ENCODE measurements at places on chromosomes 11 and 22.

DNA sequence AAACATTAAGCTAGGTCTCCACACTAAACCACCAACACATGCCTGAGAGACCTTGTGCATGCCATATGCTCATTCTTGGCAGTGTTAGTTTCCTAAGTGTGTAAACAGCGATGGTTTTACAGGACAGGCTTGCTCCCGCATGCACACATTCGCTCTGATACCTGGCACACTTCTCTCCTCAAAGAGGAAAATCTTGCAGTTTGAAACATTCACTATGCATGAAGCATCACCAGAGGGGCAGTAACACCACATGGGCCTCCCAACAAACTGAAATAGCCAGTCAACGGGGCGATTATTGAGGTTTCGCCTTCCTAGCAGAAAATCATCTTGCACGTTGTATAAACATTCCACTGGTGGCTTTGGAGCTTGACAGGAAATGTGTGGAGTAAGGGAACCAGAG, 52.6 kb downstream of the ABTB2 start:
- DNase-seq: no peak

- no peak for DNase-seq
Observed at GRCh38 chr11:81331611-81332235, 1401.9 kb downstream of the FAM181B start.

GRCh38 chr11:4103269-4103668, 8.7 kb downstream of the RRM1 start:
- no peak for DNase-seq

GRCh38 chr11:108206171-108206570, 16.3 kb downstream of the NPAT start:
- DNase-seq: no peak

- DNase-seq: no peak
Observed at GRCh38 chr11:45852018-45852711, 4.9 kb downstream of the CRY2 start.

DNA sequence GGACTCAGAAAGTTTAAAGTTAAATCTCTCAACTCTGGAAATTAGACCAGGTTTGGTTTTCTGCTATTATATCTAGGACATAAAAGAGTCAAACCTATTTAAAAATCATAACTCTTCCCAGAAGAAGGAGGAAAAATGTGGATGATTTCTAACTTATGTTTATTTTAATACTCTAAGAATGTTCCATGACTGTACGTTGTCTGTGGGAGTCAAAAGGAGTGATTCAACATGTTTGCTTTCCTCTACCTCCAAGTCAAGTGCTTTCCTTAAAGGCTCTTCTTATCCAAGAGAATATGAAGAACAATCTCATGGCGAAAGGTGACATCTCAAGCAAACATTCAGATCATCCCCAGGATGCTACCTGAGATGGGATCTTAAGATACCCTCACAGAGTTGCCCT, 21.6 kb downstream of the OR51E1 start:
- no peak for DNase-seq

- no peak for DNase-seq
Observed at GRCh38 chr22:44736581-44737405, 15.6 kb upstream of the ARHGAP8 start.

GRCh38 chr22:42881982-42882656, 25.0 kb upstream of the ARFGAP3 start:
- no peak for DNase-seq

GRCh38 chr22:33051960-33052839, 6.0 kb downstream of the SYN3 start:
- DNase-seq: no peak

GRCh38 chr22:38415046-38415445, 40.0 kb downstream of the KCNJ4 start:
- DNase-seq: no peak

GRCh38 chr11:13288375-13289029, 10.9 kb downstream of the BMAL1 start:
- no peak for DNase-seq

DNA sequence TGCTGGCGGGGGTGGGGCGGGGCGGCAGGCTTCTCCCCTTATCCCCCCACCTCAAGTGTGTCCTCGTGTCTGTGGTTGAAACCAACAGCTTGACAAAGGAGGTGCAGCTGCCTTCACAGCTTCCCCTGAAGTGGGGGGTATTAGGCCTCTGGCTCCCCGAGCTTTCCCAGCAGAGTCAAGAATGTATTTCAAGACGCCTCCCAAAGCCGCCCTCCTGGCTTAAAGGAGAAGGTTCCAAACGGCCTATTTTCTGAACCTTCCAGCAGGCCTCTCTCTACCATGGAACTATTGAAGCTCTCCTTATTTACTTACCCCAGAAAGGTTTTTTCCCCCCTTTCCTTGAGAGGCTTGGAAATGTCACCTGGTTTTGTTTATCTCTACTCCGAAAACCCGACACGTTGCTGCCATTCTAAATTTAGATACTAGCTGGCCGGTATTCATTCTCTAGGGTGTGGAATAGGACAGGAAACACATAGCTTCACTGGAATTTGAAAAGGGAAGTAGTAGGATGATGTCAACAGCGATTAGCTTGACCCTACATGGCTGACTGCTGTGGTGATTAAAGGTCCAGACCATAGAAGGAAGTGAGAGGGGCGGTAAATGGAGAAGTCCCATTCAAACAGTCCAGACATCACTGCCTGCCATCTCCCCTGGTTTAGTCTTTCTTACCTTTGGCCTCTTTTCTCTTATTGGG, 671 bp upstream of the PICALM start:
- DNase-seq: peak; percentile 76

GRCh38 chr11:71383461-71383860, 64.7 kb downstream of the DHCR7 start:
- no peak for DNase-seq

GRCh38 chr22:35638410-35638809, 9.8 kb upstream of the APOL6 start:
- peak; percentile 91 for DNase-seq
